COLO829 (cell line): ENCODE measurements at places on chromosomes 2 and 18.
A peak's percentile ranks its signal among the peaks of the same experiment; 100 is the strongest.

DNA sequence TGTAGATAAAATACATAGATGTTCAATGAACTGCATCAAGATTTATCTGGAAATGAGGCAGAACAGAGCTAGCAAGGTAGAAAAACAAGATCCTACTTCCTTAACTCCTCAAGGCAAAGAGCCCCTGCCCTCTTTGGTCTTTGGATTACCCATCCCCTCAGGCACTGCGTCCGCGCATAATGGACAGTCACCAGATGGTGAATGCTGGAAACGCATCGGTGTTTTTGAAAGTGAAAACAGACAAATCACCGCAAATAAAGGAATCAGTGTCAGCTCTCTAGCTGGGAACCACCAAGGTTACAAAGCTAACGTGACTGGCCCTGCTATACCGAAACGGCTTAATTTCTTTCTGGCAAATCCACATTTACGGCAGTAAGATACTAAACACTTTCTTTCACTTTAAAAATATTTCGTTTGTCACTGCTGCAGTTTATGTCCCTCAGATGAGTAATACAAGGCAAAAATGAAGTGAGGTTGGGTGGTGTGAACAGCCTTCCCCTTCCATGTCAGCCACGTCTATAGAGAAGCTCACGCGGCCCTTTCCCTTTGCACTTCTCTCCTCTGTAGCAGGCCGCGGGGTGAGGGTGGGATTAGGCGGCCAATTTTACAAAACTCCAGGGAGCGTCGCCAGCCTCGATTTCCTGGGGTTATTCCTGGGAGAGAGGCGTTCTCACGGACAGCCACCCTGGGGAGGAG lies 627 bp upstream of the GALR1 start:
- DNase-seq, result no peak

DNA sequence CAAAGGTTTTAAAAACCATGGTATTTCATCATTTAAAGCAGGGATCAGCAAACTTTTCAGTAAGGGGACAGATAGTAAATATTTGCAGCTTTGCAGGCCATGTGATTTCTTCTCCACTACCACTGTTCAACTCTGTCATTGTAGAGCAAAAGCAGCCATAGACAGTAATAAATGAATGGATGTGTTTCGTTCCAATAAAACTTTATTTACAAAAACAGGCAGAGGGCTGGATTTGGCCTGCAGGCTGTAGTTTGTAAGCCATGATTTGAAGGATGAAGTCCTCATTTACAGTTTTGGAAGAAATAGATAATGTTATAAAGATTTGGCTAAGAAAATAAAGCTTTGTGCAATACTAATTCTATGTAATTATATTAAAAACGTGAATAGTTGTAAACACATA lies 1.8 kb downstream of the SERPINB12 start:
- DNase-seq, result no peak

GRCh38 chr2:8003462-8004075 lies 678.3 kb upstream of the ID2 start:
- no peak for DNase-seq

- DNase-seq, result no peak
These were observed 257.7 kb upstream of the COPS8 start for GRCh38 chr2:236827997-236828396.

GRCh38 chr2:136448432-136448831 lies 316.9 kb upstream of the THSD7B start:
- no peak for DNase-seq

GRCh38 chr2:129762386-129763189 lies 216.9 kb upstream of the RAB6C start:
- no peak for DNase-seq

DNA sequence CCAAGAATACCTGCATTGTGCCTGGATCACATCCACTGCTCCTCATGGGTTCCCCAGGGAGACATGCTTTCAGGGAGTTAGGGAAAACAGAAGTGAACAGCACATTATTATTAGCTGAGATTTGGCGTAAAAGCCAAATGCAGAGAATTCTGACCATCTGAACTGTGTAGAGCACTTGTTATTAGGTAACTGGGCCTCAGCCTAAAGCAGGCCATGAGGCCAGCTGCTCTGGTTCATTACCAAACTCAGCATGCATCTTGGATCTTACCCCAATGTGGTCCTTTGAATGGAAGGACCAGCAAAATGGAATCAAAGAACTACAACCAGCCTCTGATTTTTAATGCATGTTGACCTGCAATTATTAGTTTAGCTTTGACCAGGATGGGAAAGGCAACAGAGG lies 322.3 kb downstream of the KCNS3 start:
- DNase-seq, result no peak

DNA sequence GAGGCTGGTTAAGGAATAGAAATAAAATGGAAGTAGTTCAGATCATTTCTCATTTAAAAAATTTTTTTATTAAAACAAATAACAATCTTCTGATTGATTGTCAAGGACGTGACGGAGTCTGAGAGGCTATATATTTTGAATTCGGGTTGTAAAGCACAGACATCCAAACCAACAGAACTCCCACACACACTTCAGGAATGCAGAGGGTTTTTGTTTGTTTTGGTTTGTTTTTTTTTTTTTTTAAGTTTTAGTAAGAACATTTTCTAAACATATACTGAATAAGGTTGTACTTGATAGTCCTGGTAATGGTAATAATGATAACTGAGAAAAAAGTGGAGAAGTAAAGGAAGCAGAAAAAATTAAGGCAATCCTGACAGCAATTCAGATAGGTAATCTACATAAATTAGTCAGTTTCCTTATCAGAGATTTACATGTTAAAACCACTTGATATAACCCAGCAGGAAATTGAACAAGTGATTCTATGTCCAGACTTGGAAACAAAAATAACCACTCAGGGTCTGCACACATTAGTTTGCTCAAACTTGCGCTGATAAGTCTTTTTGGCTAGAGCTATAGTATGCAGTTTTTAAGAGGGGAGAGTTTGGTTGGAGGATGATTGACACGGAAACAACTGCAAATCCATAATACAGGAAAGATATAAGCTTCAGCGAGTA lies 51.5 kb upstream of the CTAGE1 start:
- DNase-seq, result no peak

DNA sequence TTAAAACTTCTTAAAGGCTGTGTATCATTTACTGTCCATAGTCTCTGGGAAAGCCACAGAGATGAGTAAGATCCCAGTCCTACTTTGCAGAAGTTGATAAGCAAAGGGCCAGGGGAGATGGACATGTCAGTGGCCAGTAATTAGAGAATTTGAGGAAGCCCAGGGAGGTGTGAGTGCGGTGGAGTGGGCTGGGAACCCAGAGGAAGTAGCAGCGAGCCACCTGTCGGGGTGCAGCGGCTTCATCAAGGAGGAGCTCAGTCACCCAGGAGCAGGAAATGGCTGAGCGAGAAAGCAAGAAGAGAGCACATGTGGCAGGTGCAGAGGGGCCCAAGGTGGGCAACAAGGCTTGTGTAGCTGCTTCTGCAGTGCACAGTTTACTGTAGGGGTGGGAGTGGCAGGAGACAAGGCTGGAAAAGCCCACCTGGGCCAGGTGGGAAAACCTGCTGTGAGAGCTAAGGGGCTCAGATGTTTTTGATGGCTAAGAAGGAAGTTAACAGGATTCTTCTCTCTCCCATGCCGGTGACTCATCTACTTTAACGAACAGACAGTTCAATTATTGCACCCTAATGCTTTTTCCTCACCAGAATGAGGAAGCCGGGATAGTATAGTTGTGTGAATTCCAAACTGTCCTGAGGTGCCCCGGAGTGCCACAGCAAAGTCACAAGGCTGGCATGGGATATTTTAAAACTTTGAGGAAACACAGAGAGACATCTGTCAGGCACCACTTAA lies 34.8 kb upstream of the MGAT5 start:
- DNase-seq, result peak; percentile 57

DNA sequence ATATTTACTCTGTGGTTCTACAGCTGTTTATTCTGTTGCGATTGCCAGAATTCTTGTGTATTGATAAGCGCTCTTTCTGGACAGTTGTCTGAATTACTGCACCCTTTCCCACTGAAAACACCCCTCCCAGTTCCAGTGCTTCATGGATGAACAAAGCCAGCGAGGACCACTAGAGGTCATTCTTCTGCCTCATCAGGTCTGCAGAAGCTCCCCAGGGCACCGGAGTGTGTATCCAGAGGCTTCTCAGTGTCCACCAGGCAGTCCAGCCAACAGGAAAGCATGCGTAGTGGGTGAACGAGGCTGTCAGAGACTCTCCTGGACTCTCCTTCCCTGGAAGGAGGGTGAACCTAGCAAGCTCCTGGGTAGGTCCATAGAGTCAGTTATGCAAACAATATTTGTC lies 40.6 kb upstream of the INHBB start:
- DNase-seq, result no peak

- DNase-seq, result no peak
These were observed 212.1 kb downstream of the DYSF start for GRCh38 chr2:71665168-71666093.

DNA sequence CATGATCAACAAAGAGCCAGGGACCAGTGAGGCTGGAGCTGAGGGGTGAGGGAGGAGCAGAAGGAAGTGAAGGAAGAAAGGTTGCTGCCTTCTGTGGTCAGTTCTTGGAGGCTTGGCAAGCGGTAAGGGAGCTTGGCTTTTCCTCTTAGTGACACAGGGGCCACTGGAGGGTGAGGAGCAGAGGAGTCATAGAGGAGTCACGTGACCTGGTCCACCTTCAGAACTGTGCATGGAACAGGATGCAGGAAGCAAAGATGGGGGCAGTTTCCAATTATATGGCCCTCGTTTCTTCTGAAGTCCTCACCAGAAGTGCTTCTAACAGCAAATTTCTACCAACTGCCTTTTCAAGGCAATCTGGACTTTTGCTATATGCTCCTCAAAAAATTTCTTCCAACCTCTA lies 326.9 kb upstream of the SMIM21 start:
- no peak for DNase-seq
